ENCODE measurements at places on chromosomes 13 and 19.

DNA sequence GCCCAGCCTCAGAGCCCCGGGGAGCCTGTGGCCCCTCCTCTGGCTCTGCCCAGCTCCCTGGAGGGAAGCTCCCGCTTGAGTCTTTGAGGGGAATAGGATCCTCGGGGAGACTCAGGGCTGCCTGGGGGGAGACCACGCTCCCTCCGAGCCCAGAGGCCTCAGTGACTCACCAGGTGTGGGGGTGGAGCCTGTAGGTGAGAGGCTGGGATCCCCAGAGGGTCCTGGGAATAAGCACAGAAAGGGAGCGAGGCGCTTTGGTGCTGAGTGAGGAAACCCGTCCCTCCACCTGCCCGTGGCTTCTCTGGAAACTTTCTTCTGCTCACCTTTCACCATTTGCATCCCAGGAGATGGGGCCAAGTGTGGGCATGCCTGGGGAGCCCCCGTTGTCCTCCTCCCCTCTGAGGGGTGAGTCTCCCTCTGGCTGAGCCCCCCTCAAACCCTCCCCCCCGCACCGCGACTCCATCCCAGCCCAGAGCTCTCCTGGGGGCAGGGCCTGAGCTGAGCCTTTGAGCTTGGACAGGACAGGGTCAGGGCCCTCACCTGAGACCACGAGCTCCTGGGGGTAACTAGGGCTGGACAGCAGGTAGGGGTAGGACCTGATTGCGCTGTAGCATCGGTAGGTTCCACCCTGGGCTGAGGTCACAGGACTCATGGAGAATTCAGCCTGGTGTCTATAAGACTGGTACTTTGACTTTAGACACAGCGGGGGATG, 2.7 kb downstream of the LILRB5 start:
- DNase-seq: no peak

- no peak for DNase-seq
These were observed 26.3 kb downstream of the SKA3 start for GRCh38 chr13:21150013-21150412.

GRCh38 chr13:98169331-98169730, 7.7 kb downstream of the RNF113B start:
- no peak for DNase-seq

GRCh38 chr19:55646889-55647731, 902 bp upstream of the CCDC106 start:
- DNase-seq: no peak

DNA sequence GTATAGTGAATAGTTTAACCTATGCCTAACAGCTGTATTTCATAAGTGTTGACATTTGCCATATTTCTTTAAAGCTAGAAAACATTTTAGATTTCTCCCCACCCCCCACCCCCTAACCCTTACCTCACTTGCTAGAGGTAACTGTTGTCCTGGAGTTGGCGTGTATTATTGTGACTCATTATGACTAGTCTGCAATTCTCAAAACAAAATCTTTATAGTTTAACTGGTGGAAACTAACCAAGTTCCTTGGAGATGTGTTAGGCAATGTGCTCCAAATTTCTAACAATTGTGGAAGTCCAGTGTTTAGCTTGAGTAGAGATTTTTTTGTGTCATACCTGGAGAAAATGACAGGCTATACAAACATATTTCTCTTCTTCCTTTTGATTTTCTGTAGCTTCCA, 38.0 kb downstream of the KCTD4 start:
- no peak for DNase-seq

- DNase-seq: no peak
These were observed 54.0 kb upstream of the IRS2 start for GRCh38 chr13:109840201-109840892.

- DNase-seq: no peak
These were observed 33.3 kb upstream of the RANBP3 start for GRCh38 chr19:6011206-6011605.

DNA sequence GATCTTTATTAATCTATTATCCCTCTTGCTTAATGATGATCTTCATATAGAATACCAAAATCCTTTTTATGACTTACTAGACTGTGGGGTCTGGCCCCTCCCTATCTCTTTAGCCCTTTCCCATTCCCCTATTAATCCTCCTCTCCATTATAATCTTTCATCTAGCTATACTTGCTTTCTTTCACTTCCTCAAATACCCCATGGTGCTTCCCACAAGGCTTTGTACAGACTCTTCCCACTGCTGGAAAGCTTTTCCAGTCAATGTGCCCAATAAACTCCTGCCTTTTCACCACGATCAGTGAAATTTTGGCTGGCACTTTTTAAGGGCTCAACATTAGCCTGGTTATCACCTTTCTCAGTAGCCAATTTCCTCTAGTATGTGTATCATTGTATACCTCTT, 3.2 kb upstream of the EBPL start:
- no peak for DNase-seq

GRCh38 chr13:31408927-31409326, 209.2 kb downstream of the B3GLCT start:
- DNase-seq: no peak

All from thoracic aorta (tissue), 2 donors.